ENCODE measurements at places on chromosomes 3 and 15.
A peak's percentile ranks its signal among the peaks of the same experiment; 100 is the strongest.

DNA sequence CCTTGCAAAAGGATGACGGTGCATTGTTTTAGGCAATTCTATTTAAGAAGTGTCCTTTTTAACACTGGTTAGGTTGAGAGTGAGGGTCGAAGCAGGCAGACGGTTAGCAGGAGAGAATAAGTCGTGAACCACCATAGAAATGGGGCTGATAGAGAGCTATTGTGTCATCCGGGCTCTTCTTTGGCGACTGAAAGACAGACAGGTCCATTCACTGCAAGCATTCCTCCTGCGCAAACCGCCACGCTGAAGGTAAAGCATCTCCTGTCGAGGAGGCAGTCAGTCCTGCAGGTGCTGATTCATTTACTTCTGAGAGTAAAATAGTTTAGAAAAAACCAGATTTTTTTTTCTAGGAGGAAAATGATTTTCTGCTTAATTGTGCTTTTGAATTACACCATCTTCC lies 1002.8 kb upstream of the NR2F2 start:
- no peak for DNase-seq

DNA sequence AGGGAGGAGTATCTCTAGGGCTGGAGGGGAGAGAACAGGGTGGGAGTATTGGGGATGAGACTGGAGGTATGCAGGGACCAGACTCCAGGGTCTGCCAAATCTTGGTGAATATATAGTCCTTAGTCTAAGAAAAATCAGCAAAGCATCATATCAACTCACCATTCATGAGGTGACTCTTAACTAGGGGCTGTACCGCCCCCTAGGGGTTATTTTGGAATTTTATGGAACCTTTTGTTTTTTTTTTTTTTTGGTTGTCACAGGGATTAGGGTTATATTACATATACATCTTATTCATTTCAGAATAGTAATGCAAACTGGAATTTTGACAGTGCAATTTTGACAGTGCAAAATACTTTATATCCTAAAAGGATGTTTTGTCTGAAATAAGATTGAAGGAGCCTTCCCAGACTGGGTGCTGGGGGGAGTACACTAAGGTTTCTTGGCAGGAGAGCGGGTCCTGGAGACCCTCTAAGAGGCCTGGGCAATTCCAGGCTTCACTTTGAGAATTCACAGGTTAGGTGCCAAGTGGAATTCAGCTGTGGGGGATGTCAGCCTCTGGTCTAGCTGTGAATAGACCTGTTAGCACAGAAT lies 7.5 kb downstream of the CMTM7 start:
- no peak for DNase-seq

- DNase-seq = no peak
These were observed 612 bp downstream of the GJD2 start for GRCh38 chr15:34754171-34754601.

GRCh38 chr15:70650567-70651302 lies 112.6 kb downstream of the UACA start:
- no peak for DNase-seq

DNA sequence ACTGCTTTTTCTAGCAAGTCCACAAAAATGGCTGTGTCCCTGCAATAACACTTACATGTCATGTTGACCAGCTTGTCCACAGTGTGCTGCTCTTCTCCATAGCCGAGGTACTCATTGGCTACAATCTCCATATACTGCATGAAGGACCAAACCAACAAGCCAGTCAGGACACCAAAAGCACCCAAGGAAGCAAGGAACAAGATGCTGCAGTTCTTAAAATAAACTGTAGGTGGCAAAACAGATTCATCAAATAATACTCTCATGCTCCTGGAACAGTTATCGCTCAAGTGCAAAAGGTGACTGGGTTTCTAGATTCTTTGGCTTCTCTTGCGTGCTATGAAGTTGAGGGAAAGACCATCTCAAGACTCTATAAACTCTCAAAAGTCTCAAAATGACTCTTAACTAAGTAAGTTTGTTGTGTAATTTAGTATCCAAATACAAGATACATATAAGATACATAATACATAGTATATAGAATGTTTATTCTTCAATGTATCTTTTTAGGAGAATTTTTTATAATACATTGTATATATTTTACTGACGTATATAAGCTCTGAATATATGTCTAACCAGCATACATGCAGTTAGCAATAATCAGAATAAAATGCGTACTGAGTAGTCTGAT lies 57.0 kb downstream of the NEK10 start:
- DNase-seq = no peak

- peak; percentile 67 for DNase-seq
These were observed 27.5 kb downstream of the RARB start for GRCh38 chr3:25455441-25456132.

GRCh38 chr3:77259694-77260093 lies 219.8 kb downstream of the ROBO2 start:
- no peak for DNase-seq

- DNase-seq = no peak
These were observed 135.6 kb downstream of the KCNMB2 start for GRCh38 chr3:178671791-178672190.

DNA sequence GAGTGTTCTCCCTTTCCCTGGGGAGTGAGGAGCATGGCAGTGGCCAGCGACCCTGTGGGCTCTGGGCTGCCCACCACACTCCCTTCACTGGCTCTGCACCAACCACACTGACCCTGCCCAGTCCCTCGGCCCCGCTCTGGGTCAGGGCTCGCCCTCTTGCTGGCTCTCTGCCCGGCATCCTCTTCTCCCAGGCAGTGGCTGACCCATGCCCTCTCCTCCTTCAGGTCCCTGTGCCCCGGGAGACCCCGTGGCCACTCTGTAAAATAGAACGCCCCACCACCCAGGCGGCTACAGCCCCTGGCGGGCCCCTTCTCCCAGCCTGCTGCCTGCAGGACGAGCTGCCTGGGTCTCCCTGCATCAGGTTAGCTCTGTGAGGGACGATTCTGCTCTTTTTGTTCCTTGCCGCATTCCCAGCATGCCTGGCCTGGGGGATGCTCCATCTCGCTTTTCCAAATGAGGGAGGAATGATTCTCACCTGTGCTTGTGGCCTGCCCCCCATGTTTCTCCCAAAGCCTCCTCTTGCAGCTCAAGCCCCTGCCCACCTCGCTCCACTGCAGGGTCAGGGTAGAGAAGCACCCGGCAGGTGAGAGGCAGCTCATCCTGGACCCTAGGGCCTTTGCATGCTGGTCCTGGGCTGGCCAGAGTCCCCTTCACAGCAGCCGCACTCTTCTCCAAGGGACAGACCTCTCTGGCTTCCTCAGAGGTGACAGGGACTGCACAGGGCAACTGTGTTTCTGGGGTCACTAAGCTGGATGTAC lies 14.5 kb upstream of the CFAP100 start:
- no peak for DNase-seq

GRCh38 chr15:52503788-52504496 lies 24.7 kb downstream of the MYO5A start:
- DNase-seq = no peak

- no peak for DNase-seq
These were observed 1.9 kb downstream of the SCAPER start for GRCh38 chr15:76903251-76903681.

DNA sequence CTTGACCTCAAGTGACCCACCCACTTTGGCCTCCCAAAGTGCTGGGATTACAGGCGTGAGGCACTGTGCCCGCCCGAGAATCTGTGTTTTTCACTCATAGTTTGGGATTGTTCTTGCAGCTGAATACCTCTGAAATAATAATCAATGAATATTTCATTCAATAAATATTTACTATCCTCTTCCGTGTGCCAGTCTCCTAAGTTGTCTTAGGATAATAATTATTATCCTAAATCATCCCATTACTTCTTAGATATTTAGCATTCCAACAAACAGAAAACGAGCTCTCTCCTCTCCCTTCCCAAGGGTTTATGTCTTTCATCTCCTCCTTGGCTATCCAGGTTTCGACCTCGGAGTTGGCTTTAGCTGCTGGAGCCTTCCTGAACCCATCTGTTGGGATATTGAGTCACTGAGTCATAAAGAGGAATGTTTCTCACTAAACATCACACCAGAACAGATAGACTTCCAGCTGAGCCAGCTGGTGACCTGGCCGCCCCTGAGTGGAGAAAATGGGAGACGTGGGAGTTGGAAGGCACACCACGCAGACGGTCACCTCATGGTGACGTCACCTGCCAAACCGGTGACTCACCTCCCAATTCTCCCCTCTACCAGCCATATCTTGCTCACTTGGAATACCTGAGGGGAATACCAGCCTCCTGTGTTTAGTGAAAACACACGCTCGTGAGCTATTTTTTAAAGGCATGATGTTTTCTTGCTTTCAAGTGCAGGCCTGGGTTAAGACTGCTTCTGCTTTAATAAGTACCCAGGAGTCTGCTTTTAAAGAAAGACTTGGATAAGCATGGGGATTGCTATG lies 43.9 kb downstream of the BHLHE40 start:
- no peak for DNase-seq

- DNase-seq = no peak
These were observed 613.3 kb upstream of the GOLIM4 start for GRCh38 chr3:168709073-168709472.

DNA sequence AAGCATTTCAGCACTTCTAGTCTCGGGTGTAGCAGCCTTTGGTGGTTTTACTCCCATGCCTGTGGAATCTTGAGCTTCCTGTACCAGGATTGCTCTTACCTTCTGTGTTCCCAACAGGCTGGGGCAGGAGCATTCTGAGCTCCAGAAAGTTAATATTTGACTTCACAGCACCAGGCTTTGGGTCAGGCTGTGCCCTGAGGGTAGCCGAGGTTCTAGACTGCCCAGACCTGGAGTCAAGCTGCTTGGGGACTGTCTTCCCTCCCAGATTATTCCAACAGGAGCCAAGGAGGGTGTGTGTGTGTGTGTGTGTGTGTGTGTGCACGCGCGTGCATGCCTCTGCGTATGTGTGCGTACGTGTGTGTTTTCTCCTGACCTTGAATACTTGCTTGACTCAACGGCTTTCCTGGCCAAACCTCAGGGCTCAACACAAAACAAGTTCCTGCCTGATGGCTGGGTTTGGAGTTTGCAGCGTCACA lies 94.8 kb downstream of the FLNB start:
- no peak for DNase-seq

GRCh38 chr15:33693166-33693800 lies 275.0 kb upstream of the CHRM5 start:
- DNase-seq = no peak

DNA sequence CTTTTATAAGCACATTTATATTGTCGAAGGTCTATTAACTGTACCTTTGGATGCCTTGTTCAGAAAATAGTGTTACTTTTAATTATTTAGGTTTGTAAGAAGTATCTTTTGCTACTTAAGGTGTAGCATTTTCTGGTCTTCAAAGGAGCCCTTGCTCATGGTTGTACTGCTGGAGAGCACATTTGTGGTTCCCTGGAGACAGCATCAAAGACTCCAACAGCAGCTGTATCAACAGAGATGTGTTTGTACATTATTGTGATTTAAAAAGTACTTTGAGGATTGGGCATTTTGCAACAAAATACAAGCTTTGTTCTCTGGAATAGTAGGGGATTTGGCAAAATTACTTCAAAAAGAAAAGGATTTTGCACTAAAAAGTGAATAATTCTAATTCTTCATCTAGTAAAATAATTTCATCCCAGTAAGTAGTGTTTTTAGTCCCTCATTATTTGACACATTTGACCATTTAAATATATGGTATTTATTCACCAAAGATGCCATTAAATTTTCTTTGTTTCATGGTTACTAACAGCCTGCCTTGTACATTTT lies 16.5 kb downstream of the TBC1D23 start:
- no peak for DNase-seq

GRCh38 chr3:12394569-12395271 lies 89.6 kb upstream of the TSEN2 start:
- DNase-seq = no peak

DNA sequence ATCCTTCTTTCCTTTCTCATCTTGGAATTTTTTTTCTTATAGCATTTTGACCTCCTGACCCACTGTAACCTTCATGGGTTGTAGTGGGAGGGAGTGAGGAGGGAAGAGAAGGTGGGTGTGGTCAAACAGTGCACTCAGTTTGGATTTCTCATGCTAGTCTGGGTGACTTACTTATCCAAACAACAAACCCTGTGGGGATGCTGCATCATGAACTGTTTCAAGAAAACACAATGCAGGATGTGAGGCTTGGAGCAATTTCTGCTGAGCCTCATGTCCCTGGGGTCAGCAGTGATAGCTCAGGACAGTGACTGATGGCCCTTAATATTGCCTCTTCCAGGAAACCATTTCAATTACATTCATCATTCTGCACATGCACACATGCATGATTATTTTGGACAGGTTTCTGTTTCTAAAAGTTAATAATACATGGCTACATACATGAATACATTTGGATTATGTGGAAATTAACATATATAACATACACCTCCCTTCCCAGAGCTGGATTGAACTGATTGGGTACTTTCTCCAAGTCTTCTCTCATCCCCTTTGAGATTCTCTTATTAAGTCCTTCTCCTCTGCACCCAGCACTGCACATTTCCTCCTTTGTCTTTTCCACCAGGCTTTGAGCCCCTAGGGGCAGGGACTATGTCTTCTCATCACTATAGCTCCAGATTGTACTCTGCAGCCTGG lies 61.2 kb downstream of the ADAMTSL3 start:
- no peak for DNase-seq

GRCh38 chr3:11212784-11213183 lies 58.5 kb downstream of the HRH1 start:
- DNase-seq = no peak

- DNase-seq = peak; percentile 76
These were observed 15.7 kb upstream of the AEN start for GRCh38 chr15:88605189-88606069.

DNA sequence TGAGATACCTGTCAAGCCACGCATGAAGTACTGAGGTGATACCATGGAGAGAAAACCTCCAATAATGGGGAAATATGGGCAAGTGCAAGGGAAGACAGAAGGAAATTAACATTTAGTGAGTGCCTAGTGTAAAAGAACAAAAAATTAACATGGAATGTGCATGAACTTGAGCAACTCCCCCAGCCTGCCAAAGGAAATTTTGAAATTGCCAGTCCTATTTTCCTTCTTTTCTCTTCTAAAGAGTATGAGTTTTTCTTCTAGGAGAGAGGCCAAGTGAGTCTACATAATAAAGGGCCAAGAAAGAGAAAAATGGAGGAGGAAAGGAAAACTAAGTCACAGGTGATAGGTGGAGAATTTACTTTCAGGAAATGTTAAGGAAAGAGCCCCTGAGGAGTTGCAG lies 602.4 kb upstream of the MDFIC2 start:
- no peak for DNase-seq

DNA sequence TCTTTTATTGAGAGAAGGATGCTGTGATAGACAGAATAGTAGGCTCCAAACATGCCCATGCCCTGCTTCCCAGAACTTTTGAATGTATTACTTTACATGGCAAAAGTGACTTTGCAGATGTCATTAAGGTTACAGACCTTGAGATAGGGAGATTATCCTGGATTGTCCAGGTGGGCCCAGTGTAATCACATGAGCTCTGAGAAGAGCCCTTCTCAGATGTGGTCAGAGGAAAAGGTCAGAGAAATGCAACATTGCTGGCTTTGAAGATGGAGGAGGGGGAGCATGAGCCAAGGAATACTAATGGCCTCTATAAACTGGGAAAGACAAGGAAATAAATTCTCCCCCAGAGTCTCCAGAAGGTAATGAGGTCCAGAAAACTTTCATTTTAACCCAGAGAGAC lies 45.8 kb upstream of the LYZL4 start:
- no peak for DNase-seq

GRCh38 chr3:82103241-82103640 lies 341.8 kb upstream of the GBE1 start:
- DNase-seq = no peak

Measured in femur (tissue), 1 donor.